ENCODE measurements at places on chromosomes 7 and 10.

DNA sequence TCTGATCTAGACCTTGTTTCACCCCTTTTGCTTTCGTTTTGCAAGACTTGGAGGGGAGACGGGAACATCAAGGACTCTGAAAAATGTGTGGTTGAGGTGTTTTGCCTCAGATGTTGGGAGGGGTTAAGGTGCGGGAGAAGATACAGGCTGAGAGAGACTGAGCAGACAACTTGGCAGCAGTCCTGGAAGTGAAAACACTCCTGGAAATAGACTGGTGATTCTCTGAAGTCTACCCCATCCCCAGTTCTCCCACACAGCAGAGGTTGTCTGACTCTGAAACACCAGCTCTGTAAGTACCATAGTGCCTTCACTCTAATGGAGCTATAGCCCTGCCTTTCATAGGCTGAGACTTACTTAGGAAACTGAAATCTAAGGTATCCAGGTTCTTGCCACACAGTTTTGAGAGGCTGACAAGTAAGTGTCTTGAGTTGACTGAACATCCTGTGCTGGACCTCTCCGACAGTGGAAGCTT lies 152.5 kb downstream of the PPP1R9A start:
- DNase-seq: no peak

DNA sequence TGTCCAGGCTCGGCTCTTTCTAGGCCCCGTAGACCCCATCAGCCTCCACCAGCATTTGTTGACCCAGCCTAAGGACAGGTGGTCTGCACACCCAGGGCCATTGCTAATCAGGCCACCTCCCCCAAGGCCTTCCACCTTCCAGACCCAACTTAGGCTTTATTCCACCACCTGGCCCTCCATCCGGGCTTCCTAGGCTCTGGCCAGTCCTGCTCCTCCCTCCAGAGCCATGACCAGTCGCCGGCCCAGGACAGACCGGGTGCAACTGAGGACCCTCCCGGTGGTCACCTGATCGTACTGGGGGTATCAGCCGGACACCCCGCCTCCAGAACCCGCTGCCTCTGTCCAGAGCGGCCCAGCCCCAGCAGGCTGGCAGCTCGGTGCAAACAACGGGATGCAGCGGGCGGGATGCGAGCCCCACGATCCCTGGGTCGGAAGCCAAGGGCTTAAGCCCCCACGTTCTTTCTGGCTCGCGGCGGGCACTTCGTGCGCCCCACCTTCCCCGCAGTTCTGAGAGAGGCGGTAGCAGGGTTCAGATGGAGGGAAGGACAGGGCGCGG lies 545 bp downstream of the NACAD start:
- no peak for DNase-seq

- no peak for DNase-seq
Observed at GRCh38 chr10:43437141-43437870, 395 bp downstream of the ZNF487 start.

DNA sequence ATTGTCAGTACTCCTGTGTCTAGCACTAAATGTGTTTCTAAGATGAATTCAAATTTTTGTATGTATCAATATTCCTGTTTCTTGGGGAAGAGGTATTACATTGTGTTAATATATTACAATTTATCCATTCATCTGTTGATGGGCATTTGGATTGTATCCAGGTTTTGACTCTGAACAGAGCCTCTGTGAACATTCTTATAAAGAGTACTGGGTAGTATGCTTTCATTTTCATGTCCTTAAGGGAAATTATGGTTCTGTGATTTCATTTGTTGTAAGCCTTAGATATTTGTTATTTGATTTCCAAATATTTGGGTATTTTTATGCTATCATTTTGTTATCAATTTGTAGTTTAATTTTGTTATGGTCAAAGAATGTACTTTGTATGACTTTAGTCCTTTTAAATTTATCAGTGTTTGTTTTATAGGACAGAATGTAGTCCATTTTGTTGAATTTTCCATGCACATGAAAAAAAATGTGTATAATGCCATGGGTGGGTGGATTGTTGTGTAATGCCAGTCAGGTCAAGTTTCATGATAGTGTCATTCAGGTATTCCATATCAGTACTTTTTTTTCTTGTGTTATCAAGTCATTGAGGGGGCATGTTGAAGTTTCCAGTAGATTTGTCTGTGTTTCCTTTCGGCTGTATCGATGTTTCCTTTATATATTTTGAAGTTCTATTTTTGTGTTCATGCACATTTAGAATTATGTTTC lies 38.4 kb downstream of the STAM start:
- no peak for DNase-seq

- no peak for DNase-seq
Observed at GRCh38 chr7:31074120-31074383, 21.9 kb downstream of the ADCYAP1R1 start.

GRCh38 chr10:90602862-90603610 lies 254.8 kb downstream of the HTR7 start:
- DNase-seq: no peak

GRCh38 chr10:11813855-11814567 lies 9.1 kb upstream of the PROSER2 start:
- DNase-seq: no peak

GRCh38 chr7:47724335-47724982 lies 142.5 kb upstream of the TNS3 start:
- DNase-seq: peak; percentile 18

- no peak for DNase-seq
Observed at GRCh38 chr10:47441938-47442337, 42.0 kb downstream of the ANXA8 start.

- DNase-seq: peak; percentile 36
Observed at GRCh38 chr7:55977831-55978230, 13.4 kb downstream of the NIPSNAP2 start.

GRCh38 chr10:14017467-14017866 lies 313.3 kb downstream of the FRMD4A start:
- no peak for DNase-seq

DNA sequence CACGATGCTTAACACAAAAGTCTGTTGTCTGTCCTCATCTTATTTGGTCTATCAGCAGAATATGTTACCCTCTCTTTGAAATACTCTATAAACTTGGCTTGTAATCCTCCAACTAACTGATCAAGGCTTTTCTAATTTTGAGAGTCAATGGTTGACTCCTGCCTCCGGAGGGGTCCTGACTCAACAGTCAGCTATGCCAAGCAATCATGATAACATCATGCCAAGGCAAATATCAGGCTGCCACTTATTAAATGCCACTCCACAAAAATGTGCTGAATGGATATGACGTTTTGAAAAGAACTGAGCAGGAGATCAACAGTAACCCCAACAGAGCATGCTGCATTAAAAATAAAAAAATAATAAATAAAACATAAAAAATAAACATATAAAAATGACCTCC lies 116.1 kb downstream of the PARD3 start:
- no peak for DNase-seq

GRCh38 chr10:13074563-13075451 lies 25.2 kb upstream of the OPTN start:
- DNase-seq: no peak

DNA sequence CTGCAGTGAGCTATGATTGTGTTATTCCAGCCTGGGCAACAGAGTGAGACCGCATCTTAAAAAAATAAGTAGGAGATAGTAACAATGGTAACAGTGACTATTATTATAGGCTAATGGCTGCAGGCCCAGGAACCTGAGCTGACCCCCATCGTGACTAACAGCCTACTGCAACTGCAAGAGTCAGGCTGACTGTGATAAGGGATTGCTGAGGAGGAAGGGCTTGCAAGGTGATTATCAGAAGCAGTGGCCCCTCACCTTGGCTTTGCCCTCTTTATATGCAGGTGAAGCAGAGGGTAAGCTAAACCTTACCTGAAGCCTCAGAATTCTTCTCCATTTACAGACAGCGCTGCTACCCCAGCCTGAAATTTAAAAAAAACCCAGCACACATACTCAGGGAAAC lies 83.9 kb upstream of the SDK1 start:
- DNase-seq: no peak

- DNase-seq: no peak
Observed at GRCh38 chr10:15223174-15223573, 54.7 kb upstream of the NMT2 start.

DNA sequence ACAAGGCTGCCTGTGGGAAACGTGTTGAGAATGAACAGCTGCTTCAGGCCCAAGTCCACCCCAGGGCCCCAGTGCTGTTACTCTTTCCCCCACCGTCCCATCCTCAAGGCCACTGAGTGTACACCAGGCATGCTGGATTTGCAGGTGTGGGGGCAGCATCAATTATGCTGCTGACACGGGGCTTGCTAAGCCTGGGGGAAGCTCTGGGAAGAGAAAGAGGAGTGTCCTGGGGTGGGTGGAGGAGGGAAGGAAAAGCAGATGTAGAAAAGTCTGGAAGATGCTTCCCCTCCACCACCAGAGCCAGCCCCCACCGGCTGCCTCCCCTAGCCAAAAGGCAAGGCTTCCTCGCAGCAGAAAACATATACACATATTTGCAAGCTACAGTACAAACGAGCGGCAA lies 153.9 kb downstream of the CDH23 start:
- no peak for DNase-seq

DNA sequence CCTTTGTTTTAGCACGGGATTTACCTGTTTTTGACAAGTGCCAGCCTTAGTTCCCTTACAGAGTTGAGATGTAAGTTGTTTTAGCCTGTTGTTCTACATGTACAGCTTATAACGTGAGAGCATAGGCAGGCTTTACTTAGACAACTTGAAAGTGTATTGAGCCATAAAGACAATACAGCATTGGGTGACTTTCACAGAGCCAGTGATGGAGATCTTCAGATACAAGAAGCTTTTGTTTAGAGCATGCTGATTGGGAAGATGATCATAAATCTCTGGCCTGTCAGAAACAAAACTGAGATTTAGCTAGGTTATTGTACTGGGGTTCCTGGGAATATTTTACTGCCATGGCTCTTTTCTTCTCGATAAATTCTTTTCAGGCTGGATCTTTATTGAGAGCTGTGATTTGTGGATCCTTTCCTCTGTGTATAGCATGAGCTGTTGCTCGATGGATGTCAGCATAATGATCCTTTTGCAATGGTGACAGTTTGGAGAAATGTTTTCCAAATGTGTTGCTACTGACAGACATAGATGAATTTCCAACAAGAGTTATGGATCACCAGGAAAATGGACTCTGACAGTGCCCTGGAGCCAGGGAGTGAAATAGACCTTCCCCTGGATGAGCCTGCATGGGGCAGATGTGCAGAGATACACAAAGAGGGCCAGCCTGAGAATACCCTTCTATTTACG lies 30.2 kb downstream of the LHFPL3 start:
- no peak for DNase-seq

- DNase-seq: no peak
Observed at GRCh38 chr7:101884671-101885596, 67.5 kb downstream of the CUX1 start.

- DNase-seq: no peak
Observed at GRCh38 chr7:95730493-95731280, 41.7 kb upstream of the DYNC1I1 start.

GRCh38 chr10:131886237-131886636 lies 14.6 kb upstream of the PPP2R2D start:
- DNase-seq: no peak
